ENCODE measurements at places on chromosomes 12 and 14.
A peak's percentile ranks its signal among the peaks of the same experiment; 100 is the strongest.

DNA sequence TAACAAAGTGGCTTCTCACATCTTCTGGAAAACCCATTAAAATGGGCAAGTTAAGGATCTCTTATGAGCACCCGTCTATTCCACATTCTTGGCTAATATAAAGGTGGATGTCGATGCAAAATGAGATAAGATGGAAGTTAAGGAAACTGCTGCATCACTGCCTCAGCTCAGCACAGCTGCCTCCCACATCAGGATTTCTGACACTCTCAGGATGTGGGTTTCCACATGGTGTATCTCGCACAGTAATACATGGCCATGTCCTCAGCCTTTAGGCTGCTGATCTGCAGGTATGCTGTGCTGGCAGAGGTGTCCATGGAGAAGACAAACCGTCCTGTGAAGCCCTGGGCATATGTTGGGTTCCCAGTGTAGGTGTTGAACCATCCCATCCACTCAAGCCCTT is 1348.0 kb downstream of the TMEM121 start:
- no peak for DNase-seq

GRCh38 chr12:46903058-46903457 is 77.3 kb upstream of the SLC38A4 start:
- DNase-seq: no peak

DNA sequence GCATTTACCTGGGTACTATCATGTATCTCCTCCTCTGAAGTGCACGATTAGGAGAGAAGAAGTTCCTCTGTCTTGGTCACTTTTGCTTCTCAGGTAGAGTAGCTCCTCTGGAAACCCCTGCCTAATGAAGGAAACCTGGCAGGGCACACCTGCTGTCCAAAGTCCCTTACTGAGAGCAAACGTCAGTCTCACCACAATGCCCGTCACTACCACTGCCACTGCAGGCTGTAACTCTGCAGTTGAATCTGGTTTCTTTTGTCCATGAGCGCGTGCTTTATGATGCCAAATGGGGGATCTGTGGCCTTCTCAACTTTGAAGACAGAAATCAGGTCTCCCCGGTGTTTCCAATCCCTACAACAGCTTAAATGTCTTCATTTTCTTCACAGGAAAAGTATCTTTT is 1068.6 kb downstream of the BCL11B start:
- DNase-seq: no peak

DNA sequence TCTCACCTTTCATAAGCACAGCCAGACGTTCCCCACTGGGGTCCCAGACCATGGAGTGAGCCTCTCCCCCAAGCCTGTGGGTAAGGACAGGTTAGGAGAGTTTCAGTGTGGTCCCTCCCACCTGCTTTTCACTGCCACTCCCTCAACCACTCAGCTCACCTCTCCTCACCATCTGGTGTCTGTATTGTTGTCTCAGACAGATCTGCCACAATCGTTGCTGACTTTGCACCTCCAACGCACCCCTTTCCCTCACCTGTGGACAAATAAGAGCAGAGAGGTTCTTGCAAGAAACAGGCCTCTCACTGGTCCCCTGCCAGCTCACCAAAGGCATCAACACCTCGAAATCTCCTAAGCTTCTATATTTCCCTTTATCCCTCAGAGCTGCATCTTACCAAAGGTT is 8.8 kb downstream of the MYG1 start:
- no peak for DNase-seq

DNA sequence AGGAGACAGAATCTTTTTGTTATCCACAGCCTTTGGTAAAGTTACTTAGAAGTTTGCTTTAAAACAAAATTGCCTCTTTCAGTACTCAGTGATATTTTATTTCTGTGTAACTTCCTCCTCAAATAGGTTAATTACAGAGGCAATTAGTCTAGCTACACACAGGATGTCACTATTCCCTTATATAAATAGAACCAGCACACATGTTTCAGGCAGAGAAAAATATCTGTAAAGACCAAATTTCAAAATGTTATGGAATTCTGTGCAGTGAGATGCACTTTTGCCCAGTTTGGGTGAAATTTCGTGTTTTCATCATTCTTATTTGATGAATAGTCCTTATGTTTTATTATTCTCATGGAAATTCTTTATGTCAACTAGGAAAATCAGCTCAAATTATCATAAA is 410.6 kb upstream of the SOX5 start:
- DNase-seq: no peak

- DNase-seq: peak; percentile 21
These were observed 8.5 kb upstream of the PRKAB1 start for GRCh38 chr12:119659289-119659897.

DNA sequence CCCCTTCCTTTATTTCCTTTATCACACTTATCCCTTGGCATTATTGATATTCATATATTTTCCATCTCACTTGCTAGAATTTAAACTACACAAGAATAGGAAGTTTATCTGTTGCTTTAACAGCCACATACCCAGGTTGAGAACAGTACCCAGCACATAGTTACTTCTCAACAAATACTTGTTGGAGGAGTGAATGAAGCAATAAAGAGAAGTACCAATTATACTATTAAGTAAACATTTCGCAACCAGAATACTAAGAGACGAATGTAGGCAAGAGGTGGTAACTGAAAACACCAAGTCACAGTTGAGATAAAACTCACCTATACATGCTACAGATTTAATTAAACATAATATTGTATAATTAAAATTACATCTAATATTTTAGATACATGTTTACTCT is 110.9 kb downstream of the FSCB start:
- DNase-seq: no peak

DNA sequence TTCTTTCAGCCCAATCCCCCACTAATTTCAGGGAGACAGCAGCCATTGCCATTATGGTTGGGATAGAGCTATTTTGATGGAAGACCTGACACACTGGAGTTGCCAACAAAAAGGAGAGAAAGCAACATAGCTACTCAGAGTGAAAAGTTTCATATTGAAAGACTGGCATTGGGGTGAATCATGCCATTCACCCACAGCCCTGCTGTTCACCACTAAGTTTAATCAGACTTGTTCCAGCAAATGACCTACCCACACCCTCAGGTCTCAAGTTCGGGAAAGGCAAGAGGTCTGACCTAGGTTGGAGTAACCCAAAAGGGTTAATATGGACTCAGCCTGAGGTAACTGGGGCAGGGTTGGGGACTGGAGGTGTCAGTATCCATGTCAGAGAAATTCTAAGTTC is 169.2 kb downstream of the PAWR start:
- no peak for DNase-seq

DNA sequence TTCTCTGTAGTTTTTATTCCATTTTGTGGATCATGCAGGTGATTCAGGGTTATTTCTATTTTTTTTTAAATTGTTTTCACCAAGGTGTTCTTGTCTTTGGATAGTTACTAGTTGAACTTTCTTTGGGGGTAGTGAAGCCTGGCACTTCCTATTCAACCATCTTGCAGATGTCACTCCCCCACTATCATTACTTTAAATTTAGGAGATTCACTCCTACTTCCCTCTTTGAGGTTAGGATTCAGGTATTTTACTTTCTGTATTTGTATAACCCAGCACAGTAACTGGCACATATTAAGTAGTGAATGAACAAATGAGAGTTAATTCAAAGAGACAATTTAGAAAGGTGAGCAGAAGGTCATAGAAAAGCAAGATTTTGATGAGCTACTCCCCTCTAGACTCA is 255.6 kb downstream of the ATP23 start:
- DNase-seq: no peak

DNA sequence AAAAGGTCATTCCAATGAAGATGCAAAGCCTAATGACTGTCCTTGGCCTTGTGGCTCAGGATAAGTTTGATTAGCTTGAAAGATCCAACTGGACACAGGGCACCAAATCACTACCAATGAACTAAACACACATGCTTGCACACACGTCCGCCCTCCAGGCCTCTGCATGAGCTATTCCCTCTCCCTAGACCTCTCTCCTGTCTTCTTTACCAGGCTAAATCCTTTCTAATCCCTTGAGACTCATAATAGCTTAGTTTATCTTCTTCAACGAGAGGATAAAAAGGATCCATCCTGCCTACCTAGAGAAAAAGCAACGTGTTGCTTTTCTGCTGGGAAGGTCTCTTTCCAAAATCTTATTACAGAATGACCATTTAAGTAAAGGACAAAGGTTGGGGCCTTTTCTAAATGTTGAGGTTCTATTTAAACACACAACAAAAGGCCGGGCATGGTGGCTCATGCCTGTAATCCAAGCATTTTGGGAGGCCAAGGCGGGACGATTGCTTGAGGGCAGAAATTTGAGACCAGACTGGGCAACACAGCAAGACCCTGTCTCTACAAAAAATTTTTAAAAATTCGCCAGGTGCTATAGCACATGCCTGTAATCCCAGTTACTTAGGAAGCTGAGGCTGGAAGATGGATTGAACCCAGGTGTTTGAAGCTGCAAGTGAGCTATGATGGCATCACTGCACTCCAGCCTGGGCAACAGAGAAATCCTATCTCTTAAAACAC is 22.4 kb downstream of the PXN start:
- DNase-seq: no peak

- no peak for DNase-seq
These were observed 32.0 kb downstream of the MYL2 start for GRCh38 chr12:110888256-110888991.

DNA sequence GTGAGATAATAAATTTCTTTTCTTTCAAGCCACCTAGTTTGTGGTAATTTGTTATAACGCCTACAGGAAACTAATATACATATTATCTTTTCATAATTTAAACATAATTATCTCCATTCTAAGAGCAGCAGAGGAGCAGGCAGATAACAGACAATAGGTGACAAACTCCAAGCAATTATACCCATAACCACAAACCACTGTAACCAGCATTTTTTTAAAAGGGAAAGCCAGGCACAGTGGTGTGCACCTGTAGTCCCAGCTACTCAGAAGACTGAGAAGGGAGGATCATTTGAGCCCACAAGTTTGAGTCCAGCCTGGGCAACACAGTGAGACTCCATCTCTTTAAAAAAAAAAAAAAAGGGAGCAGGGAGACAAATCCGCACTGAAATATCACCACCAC is 54.9 kb downstream of the ATF7 start:
- no peak for DNase-seq

DNA sequence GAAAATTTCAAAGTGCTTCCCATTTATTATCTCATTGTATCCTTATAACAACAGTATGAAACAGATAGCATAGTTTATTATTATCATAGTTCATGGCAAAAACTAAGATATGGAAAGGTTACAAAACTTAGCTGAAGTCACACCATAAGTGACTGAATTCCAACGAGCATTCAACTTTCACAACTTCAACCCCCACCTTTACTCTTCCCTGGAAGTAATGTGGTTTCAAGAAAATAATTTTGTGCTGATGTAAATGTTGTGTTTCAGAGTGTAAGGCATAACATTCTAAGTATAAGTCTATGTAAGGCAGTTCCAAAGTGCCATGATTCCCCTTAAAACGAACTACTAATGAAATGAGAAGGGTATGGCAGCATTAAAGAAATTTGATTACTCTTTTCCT is 454.5 kb downstream of the BCAT1 start:
- no peak for DNase-seq

DNA sequence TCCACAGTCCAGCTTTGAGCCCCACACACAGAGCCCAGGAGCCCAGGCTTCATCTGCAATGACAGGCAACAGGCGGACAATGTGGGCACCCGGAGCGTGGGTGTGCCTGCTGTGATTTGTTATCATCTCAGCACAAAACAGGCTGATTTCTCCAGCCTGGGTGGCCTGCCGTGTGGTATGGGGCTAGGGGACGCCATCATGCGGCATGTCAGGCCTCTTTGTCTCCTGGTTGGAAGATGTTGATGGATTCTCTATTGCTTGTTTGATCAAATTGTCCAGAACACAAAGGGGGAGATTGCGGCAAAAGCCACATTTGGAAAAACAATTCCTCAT is 147.1 kb downstream of the KIF26A start:
- DNase-seq: no peak

DNA sequence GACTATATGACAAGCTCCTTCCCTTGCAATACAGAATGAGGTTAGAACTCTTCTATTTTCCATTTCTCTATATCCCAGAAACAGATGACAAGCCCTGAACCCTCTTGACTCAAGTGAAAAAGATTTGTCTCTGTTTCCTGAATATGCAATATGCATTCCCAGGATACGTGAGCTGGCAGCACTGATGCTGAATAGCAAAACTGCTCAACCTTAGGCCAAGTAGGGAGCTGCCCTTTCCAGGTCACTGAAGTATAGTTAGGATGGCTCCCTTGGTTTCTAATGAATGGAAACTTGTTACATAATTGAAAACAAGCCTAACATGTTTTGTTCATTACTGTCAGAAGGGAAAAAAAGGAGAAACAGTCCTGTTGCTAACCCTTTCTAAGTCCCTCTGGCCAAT is 47.9 kb upstream of the PLEKHG7 start:
- DNase-seq: no peak

GRCh38 chr12:75390156-75390898 is 562 bp upstream of the GLIPR1L2 start:
- no peak for DNase-seq

DNA sequence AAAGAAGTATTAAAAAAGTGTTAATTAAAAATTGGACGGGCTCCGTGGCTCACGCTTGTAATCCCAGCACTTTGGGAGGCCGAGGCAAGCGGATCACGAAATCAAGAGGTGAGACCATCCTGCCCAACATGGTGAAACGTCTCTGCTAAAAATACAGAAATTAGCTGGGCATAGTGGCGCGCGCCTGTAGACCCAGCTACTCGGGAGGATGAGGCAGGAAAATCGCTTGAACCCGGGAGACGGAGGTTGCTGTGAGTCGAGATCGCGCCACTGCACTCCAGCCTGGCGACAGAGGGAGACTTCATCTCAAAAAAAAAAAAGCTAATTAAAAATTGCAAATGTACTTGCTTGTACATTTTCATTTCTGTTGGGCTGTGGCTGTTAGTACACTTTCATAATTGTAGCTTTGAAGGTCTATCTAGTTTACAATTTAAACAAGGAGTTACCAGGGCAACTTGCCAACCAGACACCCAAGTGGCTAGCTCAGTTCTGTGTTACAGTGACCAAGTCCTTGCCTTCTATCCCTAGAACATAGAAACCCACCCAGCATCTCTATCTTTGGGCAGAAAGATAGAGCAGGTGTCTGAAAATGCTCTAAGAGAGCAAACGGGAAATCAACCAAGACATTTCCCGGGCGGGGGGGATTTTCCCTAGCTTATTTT is 1.2 kb downstream of the COA8 start:
- DNase-seq: no peak

- DNase-seq: no peak
These were observed 91.3 kb downstream of the TSPAN9 start for GRCh38 chr12:3168223-3169221.

- DNase-seq: no peak
These were observed 328.7 kb downstream of the RPL10L start for GRCh38 chr14:46322730-46323403.
